ENCODE measurements at places on chromosomes 3 and 15.

GRCh38 chr15:81962482-81962881 lies 83.3 kb downstream of the MEX3B start:
- no peak for DNase-seq

DNA sequence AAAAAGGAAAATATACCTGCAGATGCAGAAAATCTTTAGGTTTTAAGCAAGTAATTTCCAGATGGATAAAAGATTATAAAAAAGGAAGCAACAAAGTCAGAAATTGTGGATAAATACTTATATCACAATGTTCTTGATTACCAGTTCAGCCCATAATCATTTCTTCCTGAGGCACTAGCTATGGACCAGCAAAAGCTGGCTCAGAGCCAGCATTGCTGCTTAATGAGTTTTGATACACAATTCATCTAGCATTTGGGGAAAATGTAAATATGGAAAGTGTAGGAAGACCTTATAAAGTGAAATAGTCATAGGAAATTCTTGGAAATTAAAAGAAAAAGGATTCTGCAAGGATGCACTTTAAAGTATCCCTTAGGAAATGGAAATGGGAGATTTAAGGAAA lies 168.3 kb upstream of the GBE1 start:
- no peak for DNase-seq

DNA sequence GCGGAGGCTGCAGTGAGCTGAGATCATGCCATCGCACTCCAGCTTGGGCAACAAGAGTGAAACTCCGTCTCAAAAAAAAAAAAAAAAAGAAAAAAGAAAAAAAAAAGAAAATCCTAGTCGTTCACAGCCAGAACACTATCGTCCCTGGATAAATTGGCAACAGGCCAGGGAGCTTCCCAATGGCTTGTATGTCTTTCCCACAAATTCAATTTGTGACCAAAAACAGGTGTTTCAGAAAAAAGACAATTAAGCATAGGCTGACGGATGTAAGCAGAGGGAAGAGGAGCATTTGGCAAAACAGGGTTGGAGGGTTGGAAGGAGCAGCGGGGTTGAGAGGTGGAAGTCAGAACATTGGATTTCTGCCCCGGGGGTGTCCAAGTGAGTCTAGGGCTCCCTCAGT lies 8.5 kb downstream of the EPB42 start:
- no peak for DNase-seq

- no peak for DNase-seq
Measured at GRCh38 chr3:188687389-188687788, 484.4 kb upstream of the TPRG1 start.

- no peak for DNase-seq
Measured at GRCh38 chr3:142866841-142867631, 21.8 kb downstream of the PCOLCE2 start.

DNA sequence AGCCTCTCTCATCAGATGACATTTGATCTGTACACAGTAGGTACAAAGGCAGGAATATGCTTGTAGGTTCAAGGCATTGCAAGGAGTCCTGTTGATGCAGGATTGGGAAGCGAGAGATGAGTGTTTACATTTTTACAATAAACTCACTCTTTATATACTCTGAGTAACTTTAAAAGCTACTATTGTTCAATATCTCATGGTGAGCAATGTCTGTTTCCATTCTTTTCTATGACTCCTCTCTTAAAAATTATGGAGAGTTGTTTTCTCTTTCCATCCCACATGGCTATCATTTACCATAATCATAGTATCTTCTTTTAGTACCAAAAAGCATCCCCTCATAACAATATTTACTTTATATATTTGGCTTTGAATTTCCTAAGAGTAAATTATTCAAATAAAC lies 314.0 kb upstream of the CDIN1 start:
- DNase-seq: no peak

DNA sequence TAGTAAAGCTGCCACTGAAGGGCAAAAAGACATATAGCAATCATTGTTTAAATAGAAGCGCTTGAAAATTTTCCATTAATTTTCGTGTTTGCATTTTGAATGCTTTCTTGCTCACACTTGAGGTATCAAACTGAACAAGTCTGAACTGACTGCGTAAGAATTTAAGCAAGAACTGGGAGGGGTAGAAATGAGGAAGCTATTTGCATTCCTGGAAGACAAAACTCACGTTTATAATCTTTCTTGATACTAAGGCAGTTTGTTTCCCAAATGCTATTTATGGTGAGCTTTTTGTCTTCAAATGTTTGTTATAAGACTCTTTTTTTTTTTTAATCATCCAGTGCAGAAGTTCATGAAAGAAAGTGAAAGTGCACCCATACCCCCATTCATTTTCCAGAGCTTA lies 499.8 kb upstream of the TPRG1 start:
- DNase-seq: no peak

DNA sequence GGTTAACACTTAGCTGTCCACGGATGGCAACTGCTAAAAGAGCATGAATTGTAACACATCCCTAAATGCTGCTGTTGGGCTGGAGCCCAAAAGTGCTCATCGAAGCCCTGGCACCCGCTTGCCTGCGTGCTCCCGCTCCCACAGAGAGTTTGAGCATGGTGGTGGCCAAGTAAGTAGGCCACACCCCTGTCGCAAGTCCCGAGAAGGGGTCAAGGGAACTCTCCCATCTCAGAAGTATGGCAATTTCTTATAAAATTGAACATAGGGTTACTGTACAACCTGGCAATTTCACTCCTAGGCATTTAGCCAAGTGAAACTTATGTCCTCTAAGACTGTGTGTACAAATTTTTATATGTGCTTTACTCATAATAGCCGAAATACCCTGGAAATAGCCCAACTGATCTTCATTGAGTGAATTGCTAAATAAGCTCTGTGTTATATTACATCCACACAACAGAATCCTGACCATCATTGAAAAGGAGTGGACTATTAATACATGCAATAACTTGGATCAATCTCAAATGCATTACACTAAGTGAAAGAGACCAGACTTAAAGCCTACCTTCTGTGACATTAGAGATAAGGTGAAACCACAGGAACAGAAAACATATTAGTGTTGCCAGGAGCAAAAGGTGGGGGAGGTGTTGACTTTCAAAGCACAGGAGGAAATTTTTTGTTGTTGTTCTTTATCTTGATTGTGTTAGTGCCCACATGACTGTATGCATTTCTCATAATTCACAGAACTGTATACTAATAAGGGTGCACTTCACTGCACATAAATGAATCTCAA lies 1.5 kb upstream of the GCSAM start:
- no peak for DNase-seq

DNA sequence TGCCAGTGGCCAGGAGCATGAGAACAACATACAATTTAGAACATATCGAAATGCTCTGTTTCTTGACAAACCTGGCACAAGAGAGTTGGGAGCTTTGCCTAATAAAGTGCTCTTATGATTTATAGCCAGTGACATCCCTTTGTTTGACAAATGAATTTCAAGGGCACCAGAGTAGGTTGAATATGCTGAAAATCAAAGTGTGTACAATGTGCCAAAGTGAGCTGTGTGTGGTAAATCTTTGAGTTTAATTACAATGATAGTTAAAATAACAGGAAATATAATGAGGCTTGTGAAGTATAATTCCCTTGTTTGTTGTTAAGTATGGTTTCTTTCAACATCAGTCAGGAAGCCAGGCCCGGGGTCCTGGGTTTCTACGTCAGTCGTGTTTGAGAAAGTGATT lies 211.9 kb downstream of the EBLN2 start:
- DNase-seq: peak; percentile 5

DNA sequence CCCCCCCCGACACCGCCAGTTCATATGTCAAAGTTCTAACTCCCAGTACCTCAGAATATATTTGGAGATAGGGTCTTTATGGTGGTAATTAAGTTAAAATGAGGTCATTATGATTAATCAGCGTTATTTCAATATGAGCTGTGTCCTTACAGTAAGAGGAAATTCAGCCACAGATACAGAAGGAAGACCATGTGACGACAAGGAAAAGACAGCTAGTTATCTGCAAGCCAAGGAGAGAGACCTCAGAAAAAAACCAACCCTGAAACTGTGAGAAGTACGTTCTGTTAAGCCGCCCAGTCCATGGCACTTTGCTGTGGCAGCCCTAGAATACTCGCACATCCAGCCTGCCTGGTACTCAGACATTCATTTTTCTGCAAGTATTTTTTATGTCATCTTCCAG lies 62.3 kb upstream of the ARL8B start:
- DNase-seq: no peak

- DNase-seq: no peak
Measured at GRCh38 chr15:29058903-29059539, 173.2 kb downstream of the APBA2 start.

GRCh38 chr3:34256021-34256420 lies 457.6 kb downstream of the PDCD6IP start:
- peak; percentile 27 for DNase-seq

GRCh38 chr3:126166009-126166408 lies 14.4 kb downstream of the ALDH1L1 start:
- DNase-seq: no peak

DNA sequence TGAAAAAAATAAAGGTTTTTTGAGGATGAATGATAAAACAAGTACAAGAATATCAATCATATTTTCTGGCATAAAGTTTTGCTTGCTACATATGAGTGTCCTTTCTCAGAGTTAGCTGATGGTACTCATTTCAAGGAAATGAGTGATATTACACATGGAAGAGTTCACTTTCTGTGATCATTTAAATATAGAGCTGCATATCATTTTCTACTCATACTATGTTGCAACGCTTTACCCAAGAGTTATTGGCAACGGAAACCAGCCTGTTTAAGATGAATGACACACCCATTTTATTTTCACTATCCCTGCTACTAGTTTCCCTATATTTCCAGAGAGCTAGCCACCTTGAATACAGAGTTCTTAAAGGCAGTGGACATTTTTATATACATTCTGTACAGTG lies 35.4 kb upstream of the RBMS3 start:
- no peak for DNase-seq

DNA sequence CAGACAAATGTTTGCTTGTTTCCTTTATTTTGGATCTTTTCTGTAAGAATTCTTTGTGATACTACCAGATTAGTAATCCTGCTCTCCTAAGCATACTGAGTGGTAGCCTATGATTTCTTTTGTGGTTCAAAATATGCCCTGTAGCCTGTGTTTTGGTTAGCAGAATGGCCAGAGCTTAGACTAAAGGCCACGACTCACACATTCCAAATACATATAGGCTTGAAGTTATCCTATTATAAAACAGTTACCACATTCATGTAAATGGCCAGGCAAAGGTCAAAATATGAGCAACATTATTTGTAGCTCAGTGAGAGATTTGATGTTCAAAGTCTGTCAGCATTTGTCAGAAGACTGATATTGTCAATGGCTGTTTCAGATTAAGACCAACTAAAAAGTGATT lies 84.5 kb downstream of the MITF start:
- no peak for DNase-seq

DNA sequence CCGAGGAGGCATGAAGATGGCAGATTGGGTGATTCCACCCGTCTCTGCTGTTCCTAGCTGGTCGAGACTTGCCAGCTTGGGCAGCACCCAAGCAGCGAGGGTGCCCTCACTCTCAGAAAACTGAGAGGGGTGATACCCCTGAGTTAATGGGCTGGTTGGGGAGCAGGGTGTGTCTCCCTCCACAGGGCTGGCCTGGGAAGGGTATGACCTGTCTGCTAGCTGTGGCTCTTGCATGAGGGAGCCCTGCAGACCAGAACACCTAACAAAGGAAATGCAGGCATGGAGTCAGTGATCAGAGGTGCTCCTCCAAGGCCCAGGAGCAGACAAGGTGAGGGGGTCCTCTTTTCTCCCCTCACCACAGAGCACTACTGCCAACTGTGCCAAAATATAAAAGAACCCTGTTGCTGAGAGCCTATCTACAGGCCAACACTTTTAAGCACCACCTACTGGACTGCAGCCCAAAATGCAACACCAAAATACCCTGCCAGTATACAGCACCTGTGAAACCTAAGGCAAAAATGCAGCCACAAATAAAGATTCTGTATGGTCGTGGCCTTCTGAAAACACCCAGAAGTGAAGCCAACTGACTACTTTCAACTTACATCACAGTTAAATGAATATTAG lies 35.8 kb upstream of the PPM1L start:
- DNase-seq: no peak

- DNase-seq: peak; percentile 67
Measured at GRCh38 chr3:99909714-99910495, 92.2 kb downstream of the CMSS1 start.

- DNase-seq: no peak
Measured at GRCh38 chr3:36903119-36903882, 41.6 kb downstream of the TRANK1 start.

GRCh38 chr15:83769411-83769999 lies 115.6 kb downstream of the ADAMTSL3 start:
- DNase-seq: no peak

DNA sequence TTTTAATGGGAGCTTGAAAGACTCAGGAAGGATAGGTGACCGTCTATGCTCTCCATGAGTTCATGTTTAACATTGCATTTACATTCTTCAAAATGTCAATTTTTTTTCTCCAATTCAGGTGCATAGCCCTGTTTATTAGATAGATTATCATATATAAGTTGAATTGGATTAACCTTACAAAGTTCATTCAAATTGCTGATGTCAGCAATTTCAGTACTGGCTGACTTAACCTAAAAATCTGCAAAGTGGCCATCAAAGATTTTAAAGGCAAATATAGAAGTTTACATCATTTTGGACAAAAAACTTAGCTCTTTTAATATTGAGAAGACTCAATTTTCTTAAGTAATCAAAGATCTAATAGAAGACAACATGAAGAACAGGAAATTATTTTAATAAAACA lies 57.8 kb downstream of the MINDY4B start:
- no peak for DNase-seq

- no peak for DNase-seq
Measured at GRCh38 chr3:39113291-39113690, 5.8 kb downstream of the TTC21A start.

DNA sequence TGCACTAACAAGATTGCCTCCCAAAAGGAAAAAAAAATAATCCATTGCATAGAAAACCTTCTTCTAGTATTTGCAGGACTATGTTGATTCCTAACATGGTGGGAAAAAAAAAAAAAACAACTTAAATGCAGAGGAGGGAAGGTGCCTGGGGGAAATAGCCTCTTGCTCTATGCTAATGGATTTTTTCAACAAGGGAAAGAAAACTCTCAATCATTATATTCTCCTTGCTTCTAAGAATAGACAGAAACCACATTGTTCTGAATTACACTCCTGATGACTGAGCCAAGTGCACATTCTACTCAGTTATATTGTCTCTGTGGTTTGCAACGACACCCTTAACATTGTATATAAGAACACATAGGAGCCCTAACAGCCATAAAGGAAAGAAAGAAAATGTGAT lies 760.2 kb downstream of the NAALADL2 start:
- no peak for DNase-seq

DNA sequence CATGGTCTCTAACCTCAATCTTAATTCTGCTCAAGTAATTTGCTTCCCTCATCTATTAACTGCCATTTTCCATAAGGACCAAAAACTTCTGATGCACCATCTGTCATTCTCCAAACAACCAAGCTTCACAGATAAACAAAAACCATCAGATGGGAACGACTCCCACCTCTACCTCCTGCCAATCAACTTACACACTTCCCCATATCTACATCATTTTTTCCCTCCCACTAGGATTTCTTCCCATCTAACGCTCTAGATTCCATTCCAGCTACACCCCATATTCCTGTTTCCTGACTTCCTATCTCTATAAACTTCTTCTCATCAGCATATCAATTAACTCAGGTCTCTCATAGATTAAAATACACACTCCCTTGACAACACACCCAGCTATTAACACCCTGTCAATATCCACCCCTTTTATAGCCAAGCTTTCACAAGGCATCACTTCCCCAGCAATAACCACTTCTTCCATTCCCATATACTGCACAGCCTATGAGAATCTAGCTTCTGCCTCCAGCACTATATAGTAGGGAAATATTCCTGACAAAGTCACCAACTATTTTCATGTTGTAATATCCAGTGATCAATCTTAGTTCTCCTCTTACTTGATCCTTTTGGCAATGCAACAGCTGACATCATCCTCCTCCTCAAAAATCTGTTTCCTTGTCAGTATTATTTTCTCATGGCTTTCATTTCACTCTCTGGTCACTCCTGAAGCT lies 39.2 kb downstream of the SNX4 start:
- DNase-seq: no peak

Data from NCI-H446 treated with DMSO at 0.1 percent for 48 hours (cell line).